Liver (tissue), 10 donors: ENCODE measurements at places on chromosomes 6 and 20.

GRCh38 chr6:84774985-84775284 is 10.5 kb upstream of the TBX18 start:
- no peak for DNase-seq

GRCh38 chr6:37432590-37432915 is 468 bp upstream of the CMTR1 start:
- no peak for DNase-seq

GRCh38 chr6:113630738-113631535 is 226.2 kb upstream of the MARCKS start:
- no peak for DNase-seq

DNA sequence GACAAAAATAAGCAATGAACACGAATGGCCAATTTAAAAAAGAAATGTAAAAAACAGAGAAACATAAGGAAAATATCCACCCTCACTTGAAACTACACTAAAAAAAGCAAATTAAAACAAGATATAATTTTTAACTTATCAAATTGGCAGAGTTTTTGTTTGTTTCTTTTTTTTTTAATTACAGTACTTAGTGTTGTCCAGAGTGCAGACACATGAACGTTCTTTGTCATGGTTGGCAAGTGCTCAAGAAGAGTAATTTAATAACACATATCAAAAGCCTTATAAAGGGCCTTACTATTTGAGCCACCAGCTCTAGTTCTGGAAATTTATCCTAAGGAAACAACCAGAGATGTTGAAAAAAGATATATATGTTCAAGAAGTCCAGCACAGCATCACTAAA is 142.3 kb downstream of the ATXN1 start:
- no peak for DNase-seq

GRCh38 chr20:11057624-11058023 is 383.8 kb upstream of the JAG1 start:
- DNase-seq: no peak

GRCh38 chr6:128437685-128438084 is 82.7 kb downstream of the PTPRK start:
- no peak for DNase-seq
